ENCODE measurements at places on chromosomes 4 and X. TPM values are rescaled to one million over a fixed set of nuclear protein-coding genes. Genes with fewer than 3 reads are reported as not detected.

- DNase-seq, result no peak
- H3K27ac ChIP-seq, result no peak overlapping the region
- H3K4me1 ChIP-seq, result no peaks in the 10 kb centered on the region
- H3K4me3 ChIP-seq, result no peak overlapping the region
Measured at GRCh38 chrX:108270739-108271396, 167.4 kb downstream of the COL4A6 start.

- no peaks in the 10 kb centered on the region for H3K36me3 ChIP-seq
- no peak overlapping the region for H3K27ac ChIP-seq
- DNase-seq, result no peak
Measured at GRCh38 chr4:184274286-184274951, 56.7 kb upstream of the ENPP6 start.

DNA sequence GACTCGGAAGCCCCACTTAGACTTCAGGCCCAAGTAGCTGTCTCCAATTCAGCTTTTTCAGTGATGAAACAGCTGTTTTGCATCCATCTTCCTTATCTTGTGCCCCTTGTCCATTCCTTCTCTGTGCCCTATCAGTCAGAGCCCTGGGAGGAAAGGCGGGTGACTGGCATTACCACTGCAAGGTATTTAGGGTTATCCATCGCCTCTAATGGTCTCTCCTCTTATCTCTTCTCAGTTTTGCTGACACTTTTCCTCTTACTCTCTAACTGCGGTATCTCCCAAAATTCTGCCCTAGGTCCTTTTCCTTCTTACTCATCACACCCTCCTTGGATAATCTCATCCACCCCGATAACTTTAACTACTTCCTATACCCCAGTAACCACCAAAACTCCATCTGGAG is 13.7 kb downstream of the GAB3 start:
- DNase-seq, result no peak
- no peaks in the 10 kb centered on the region for H3K27me3 ChIP-seq
- no peak overlapping the region for H3K4me3 ChIP-seq
- no peaks in the 10 kb centered on the region for H3K4me1 ChIP-seq

The IL2 gene
- polyA plus RNA-seq, result not detected

- H3K27ac ChIP-seq, result no peak overlapping the region
- H3K4me1 ChIP-seq, result no peaks in the 10 kb centered on the region
- no peaks in the 10 kb centered on the region for H3K27me3 ChIP-seq
- H3K36me3 ChIP-seq, result no peaks in the 10 kb centered on the region
- no peak for DNase-seq
- no peak overlapping the region for H3K4me3 ChIP-seq
Measured at GRCh38 chr4:61771056-61771455, 570.9 kb downstream of the ADGRL3 start.

GRCh38 chr4:42252315-42252714 is 99.9 kb upstream of the BEND4 start:
- H3K4me1 ChIP-seq, result no peaks in the 10 kb centered on the region
- no peak overlapping the region for H3K27ac ChIP-seq
- H3K27me3 ChIP-seq, result no peaks in the 10 kb centered on the region
- H3K36me3 ChIP-seq, result no peaks in the 10 kb centered on the region

GRCh38 chr4:74109870-74110605 is 11.0 kb upstream of the CXCL2 start:
- peaks cover 21% of the 10 kb centered on the region for H3K4me1 ChIP-seq
- H3K4me3 ChIP-seq, result no peak overlapping the region
- peak overlapping the region; percentile 77 for H3K27ac ChIP-seq
- H3K36me3 ChIP-seq, result no peaks in the 10 kb centered on the region
- no peak for DNase-seq

The CXCR3 gene
- 0.11 TPM for polyA plus RNA-seq

The CPE gene
- 125 TPM for polyA plus RNA-seq

The CT47B1 gene
- polyA plus RNA-seq, result not detected

DNA sequence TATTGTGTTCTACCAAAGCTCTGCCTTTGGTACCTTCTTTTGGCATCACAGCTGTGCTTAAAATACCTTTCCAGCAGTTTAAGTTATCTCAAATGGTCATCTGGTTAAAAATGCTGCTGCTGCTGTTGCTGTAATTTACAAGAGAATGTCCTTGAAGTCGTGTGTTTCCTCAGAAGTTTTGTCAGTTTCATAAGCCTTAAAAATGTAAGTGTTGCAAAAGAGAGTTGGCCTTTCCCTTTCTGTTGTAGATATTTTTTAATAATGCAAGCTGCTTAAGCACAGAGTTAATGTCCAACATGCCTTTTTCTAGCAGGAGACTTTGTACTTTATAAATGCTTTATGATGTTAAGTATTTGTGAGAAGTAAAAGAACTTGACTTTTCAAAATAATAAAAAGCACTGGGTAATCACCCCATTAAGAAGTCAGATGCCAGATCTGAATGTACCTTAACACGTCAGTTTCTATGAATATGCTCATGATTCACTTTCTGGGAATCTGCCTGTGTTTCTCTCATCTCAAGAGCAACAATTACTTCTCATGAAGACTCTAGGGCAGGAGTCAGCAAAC is 35.3 kb upstream of the TENM3 start:
- no peak overlapping the region for H3K4me3 ChIP-seq
- DNase-seq, result no peak
- H3K27me3 ChIP-seq, result no peaks in the 10 kb centered on the region

GRCh38 chr4:16240300-16240699 is 14.0 kb upstream of the TAPT1 start:
- no peak for DNase-seq
- H3K27me3 ChIP-seq, result no peaks in the 10 kb centered on the region
- no peak overlapping the region for H3K4me3 ChIP-seq
- H3K36me3 ChIP-seq, result no peaks in the 10 kb centered on the region
- H3K4me1 ChIP-seq, result no peaks in the 10 kb centered on the region
- no peak overlapping the region for H3K27ac ChIP-seq
